ENCODE measurements at places on chromosomes 3 and 15.

DNA sequence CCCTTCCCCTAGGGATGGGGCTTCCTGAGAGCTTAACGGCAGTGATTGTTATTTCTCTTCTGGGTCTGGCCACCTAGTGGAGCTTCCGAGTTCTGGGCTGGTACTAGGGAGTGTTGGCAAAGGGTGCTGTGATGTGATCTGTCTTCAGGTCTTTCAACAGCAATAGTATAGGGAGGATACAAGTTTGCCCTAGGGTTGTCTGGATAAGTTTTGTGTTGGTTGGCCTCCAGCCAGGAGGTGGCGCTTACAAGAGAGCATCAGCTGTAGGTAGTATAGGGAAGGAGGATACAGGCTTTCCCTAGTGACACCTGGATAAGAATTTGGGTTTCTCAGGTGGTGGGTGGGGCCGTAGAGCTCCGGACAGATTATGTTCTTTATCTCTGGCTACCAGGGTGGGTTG, 19.2 kb upstream of the CPOX start:
- DNase-seq: peak; percentile 11

DNA sequence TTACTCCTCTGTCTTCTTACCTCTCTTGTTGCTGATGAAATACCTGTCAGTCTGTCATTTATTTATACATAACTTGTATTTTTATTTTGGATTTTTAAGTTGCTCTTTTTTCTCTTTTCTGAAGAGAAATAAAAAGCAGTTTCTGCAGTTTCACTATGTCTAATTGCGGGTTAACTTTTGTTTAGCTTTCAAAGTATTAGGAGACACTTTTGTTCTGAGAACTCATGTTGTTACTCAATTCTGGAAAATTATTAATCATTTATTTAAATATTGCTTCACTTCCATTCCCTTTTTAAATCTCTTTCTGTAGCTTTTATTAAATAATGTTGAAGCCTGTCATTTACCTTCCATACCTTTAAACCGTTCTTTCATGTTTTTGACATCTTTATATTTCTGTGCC, 29.2 kb downstream of the MYLK start:
- no peak for DNase-seq

GRCh38 chr3:24400015-24400414, 94.6 kb downstream of the THRB start:
- no peak for DNase-seq

GRCh38 chr15:71447328-71448250, 332.3 kb downstream of the THSD4 start:
- DNase-seq: no peak

Data from transverse colon (tissue), 4 donors.